ENCODE measurements at places on chromosomes 2 and 18. TPM values are rescaled to one million over a fixed set of nuclear protein-coding genes. Genes with fewer than 3 reads are reported as not detected.

MYO7B gene
- under 0.01 TPM for total RNA-seq

SGPP2 gene
- total RNA-seq: 4.8 TPM

EEF1B2 gene
- 413 TPM for total RNA-seq

C1D gene
- 32.5 TPM for total RNA-seq

ZDBF2 gene
- 44.5 TPM for total RNA-seq

GRB14 gene
- 12.5 TPM for total RNA-seq

SFTPB gene
- not detected for total RNA-seq

CNGA3 gene
- total RNA-seq: 6.0 TPM

B3GNT2 gene
- total RNA-seq: 41.5 TPM

CPLX4 gene
- not detected for total RNA-seq

LIMS2 gene
- total RNA-seq: 4.4 TPM

ERBB4 gene
- 78.7 TPM for total RNA-seq

C2orf78 gene
- total RNA-seq: not detected

THOC1 gene
- total RNA-seq: 97.8 TPM

CHRNG gene
- not detected for total RNA-seq

DNAH6 gene
- total RNA-seq: 16.1 TPM

ARHGEF33 gene
- total RNA-seq: 6.0 TPM

PLEK gene
- 3.7 TPM for total RNA-seq

UCN gene
- total RNA-seq: 0.92 TPM

UGT1A5 gene
- total RNA-seq: not detected

ZSWIM2 gene
- 0.23 TPM for total RNA-seq

FOXI3 gene
- total RNA-seq: not detected

DNMT3A gene
- total RNA-seq: 90.4 TPM

KIF1A gene
- 358 TPM for total RNA-seq

RNU2-63P gene
- not detected for total RNA-seq

NETO1 gene
- 50.7 TPM for total RNA-seq

FBXO48 gene
- total RNA-seq: 1.4 TPM

RNF152 gene
- total RNA-seq: 144 TPM

PARD6G gene
- 7.6 TPM for total RNA-seq

PLA2R1 gene
- total RNA-seq: 7.2 TPM

LBH gene
- total RNA-seq: 56.3 TPM

CHRND gene
- 0.23 TPM for total RNA-seq

AOX1 gene
- total RNA-seq: 2.1 TPM

AP1S3 gene
- 8.8 TPM for total RNA-seq

ITGB6 gene
- 0.92 TPM for total RNA-seq

SLC8A1 gene
- 190 TPM for total RNA-seq

SP140L gene
- total RNA-seq: 0.92 TPM

C1QL2 gene
- total RNA-seq: 2.3 TPM

CROCC2 gene
- total RNA-seq: 1.4 TPM

GPR155 gene
- 26.8 TPM for total RNA-seq

FAM110C gene
- 2.3 TPM for total RNA-seq

POMC gene
- 5.3 TPM for total RNA-seq

TSPYL6 gene
- 0.23 TPM for total RNA-seq

ZEB2 gene
- total RNA-seq: 82.8 TPM

TDRD15 gene
- under 0.01 TPM for total RNA-seq

Data from diencephalon (tissue), 1 donor.